ENCODE measurements at places on chromosomes 12 and 14.
A peak's percentile ranks its signal among the peaks of the same experiment; 100 is the strongest.

GRCh38 chr12:98352218-98352811, 163.1 kb upstream of the TMPO start:
- no peak for DNase-seq

DNA sequence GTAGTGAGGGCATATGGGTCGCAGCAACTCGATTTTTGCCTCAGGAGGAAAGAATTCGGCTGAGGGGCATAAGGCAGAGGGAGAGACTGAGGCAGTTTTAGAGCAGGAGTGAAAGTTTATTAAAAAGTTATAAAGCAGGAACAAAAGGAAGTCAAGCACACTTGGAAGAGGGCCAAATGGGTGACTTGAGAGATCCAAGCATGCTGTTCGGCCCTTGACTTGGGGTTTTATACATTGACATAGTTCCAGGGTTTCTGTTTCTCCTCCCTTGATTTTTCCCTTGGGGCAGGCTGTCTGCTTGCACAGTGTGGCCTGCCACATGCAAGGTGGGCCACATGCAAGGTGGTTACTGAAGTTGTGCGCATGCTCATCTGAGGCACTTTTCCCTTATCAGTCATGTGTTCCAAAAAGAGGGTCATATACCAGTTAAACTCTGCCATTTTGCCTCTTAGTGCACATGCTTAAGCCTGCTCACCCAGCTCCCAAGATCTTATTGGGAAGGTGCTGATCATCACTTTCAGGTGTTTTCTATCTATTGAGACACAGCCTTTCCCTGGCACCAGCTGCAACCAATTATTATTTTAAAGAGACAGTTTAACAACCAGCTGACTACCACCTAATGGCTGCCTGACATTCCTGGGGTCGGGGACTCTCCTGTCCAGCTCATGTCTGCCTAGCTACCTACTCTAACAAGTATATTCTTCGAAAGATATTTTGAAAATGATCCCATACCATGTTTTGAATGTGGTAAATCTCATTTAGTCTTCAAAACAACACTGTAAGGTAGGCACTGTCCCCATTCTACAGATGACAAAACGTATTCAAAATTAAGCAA, 19.9 kb downstream of the PTGER2 start:
- no peak for DNase-seq

DNA sequence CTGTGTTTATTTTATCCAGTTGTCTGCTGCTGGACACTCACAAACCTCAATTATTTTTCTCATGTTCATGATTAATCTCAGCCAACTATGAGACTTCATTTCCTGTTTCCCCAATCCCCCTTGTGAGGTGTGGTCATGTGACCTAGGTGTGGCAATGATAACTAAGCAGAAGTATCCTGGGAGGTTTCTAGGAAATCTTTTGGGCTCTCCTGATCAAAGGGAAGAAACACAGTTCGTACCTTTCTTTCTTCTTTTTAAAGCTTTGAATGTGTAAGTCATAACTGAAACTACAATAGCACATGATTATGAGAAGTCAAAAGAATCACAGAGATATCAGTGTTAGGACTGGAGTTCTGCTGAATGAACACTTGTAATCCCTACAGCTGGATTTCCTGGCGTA, 34.4 kb upstream of the MANSC4 start:
- no peak for DNase-seq

DNA sequence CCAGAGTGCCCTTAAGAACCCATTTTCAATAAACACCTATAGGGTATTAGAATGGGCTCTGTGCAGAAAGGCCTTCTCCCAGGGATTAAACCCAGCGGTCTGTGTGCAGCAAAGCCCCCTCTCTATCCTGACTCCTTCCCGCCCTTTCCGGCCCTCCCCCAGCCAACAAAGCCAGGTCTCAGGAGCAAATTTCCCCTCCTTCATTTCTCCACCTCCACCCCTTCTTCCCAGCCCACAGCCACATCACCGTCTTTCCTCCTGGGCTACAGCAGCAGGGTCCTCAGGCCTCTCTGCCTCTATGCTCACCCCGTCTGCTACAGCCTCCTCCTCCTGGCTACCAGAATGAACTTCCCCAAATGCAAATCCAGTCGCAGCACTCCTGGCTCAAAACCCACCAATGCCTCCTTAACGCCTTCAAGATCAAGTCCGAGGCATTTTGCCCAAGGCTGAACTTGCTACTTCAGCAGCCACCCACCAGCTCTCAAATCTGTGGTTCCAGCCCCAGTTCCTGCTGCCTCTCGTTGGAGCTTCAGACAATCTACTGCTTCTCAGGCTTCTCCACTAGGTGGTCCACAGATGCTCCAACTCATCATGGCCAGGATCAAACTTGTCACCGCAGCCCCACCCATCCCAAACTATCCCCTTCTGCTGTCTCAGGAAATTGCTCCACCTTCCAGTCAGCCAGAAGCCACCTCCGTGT, 134.8 kb downstream of the BCL11B start:
- DNase-seq: no peak

- no peak for DNase-seq
These were observed 18.0 kb upstream of the MYO1H start for GRCh38 chr12:109329686-109330085.

GRCh38 chr12:68310370-68310769, 21.8 kb downstream of the MDM1 start:
- DNase-seq: no peak

GRCh38 chr12:3944620-3945019, 71.4 kb upstream of the PARP11 start:
- no peak for DNase-seq

DNA sequence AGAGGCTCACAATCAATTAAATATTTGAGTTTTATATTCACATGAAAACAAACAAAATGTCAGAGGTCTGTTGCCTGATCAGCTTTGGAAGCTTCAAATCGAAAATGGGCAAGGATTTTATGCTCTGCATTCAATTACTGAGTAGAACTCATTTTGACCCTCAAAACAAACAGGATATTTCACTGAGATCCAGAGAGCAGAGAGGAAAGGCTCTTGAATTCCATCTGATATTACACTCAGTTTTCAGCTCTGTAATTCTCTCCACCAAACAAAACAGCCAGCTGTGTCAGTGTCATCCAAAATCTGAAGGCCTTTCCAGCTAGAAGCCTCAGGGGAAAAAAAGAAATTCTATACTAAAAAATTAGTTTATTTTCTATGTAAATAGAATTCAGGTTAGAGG, 128.6 kb upstream of the FLRT2 start:
- DNase-seq: no peak

- DNase-seq: peak; percentile 12
These were observed 33.2 kb upstream of the CD69 start for GRCh38 chr12:9793779-9794395.

- no peak for DNase-seq
These were observed 23.7 kb downstream of the PRPF40B start for GRCh38 chr12:49646871-49647654.

DNA sequence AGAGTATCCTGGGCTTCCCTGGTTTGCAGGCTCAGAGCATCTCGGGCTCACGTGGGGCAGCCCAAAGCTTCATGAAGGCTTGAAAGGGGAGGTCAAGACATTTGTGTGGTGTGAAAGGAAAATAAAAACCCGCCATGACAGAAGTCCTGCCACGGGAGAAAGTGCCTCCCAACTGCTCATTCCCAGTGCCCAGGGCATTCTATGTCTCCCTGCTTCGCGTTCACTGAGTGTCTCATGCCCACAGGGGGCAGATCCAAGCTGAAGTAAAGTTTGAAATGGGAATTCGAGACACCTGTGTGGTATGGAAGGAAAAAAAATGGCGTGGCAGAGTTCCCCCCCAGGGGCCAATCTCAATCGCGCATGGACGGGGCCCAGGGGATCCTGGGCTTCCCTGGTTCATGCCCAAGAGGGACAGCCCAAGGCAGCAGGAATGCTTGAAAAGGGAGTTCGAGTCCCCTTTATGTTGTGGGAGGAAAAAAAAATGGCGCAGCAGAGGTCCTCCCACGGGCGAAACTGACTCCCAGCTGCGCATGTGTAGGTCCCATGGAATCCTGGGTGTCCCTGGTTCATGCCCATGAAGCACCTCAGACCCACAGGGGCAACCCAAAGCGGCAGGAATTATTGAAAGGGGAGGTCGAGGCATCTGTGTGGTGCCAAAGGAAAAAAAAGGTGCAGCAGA, 576.7 kb downstream of the ALG10 start:
- no peak for DNase-seq

DNA sequence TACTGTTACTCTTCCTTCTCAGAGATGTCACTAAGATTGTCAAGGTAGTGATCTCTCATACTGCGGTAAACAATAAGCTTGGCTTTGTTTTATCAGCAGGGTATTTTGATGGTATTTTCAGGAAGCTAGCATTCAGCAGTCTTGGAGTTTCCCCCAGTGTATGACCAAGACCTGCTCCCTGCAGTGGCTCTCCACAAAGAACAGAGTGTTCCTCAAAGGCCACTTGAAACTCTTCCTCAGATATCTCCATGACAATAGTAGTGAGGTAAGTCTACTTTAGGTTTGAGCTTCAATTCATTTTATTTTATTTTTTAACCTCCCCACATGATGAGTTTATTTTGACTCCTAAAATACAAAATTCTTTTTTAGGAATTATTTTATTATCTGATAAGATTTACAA, 74.0 kb upstream of the G2E3 start:
- DNase-seq: no peak

GRCh38 chr14:101878211-101878821, 86.1 kb upstream of the DYNC1H1 start:
- DNase-seq: no peak

DNA sequence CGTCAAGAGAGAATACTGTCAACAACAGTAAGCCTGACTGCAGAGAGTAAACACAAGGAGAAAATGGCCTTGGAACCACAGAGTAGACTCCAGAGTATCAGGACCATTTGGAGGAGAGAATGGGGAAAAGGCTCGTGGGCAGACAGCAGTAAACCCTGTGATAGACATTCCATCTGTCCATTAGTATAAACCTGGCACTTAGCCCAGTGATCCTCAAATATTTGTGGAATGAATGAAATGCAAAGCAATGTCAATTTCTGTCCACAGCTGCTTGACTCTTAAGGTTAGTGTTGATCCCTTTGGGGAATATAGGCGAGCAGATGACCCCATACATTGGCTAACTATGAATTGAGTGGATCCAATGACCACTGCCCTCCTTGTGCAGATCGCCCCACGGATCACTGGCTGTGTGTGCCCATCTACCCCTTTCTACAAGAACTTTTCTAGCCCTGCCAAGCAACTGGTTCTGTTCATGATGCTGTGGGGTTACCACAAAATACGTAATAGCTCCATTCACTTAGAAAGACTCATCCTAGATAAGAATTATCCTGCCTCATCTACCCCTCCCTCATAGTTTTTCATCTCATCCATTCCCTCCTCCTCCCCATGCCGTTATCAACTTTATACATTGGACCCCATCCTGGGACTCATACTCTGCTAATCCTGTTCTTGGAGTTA, 846.8 kb downstream of the NRXN3 start:
- DNase-seq: no peak

DNA sequence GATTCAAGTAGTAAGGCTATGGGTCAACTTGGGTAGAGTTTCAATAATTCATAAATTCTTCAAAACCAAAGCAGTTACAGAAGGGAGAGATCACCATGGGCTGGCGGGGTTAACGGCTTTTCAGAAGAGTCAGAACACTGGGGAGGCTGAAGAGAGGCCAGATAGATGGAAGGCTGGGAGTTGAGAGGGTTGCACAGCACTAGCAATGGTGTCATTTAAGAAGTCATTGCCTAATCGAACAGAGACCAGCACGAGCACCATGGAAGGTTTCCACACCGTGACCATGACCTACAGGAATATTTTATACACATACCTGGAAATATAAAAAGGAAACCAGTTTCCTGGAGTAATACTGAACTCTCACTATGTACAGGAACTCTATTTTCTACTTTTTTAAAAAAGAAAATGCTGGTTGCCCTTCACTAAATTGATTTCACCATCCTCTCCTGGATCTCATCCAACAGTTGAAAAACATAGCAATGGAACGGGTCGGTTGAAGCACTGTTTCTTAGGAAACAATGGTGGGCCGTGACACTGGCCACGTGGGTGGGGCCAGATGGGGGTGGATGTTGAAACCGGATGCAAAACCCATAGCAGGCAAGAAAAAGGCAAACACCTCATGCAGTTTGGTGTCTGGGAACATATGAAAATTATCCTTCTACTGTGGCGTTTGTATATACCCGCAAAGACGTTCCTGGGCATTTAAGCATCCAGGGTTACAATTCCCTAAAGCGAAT, 38.0 kb upstream of the RIN3 start:
- no peak for DNase-seq

GRCh38 chr14:91125801-91126200, 11.9 kb downstream of the DGLUCY start:
- no peak for DNase-seq

DNA sequence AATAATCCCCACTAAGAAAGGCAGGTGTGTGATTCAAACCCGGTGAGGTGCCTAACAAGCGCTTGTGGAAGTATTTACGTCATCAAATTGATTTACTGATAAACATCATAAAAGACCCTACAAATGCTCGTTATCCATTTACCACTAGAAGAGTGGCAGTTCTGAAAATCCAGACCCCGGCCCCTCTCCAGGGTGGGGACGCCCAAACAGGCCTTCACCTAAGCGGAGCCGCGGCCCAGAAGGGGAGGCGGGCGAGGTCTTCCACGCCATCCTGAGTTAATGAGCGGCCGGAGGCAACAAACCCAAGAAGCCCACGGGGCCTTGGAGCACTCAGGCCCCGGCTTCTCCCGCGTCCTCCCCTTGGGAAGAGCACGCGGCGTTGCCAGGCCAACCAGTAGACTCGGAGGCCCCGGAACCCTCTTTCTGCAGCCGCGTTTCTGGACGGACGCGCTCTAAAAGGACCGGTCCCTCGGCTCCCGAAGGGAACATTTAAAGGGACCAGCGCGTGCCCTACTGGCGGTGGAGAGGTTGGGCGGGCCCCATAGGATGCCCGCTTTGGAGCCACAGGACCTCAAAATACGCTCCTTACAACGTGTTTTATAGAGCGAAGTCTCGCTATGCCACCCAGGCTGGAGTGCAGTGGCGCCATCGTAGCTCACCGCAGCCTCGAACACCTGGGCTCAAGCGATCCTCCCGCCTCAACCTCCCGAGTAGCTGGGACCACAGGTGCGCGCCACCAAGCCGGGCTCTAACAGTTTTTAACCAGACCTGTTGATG, 3.5 kb downstream of the PTPN21 start:
- DNase-seq: no peak

- no peak for DNase-seq
These were observed 8.0 kb upstream of the GPR84 start for GRCh38 chr12:54372113-54372806.

- DNase-seq: no peak
These were observed 308.1 kb downstream of the EGLN3 start for GRCh38 chr14:33642691-33643244.

- no peak for DNase-seq
These were observed 48.4 kb upstream of the LIMA1 start for GRCh38 chr12:50331745-50332144.
